ENCODE measurements at places on chromosomes 2 and 18. TPM values are rescaled to one million over a fixed set of nuclear protein-coding genes. Genes with fewer than 3 reads are reported as not detected.

TEX44 gene
- total RNA-seq, result not detected

DNA sequence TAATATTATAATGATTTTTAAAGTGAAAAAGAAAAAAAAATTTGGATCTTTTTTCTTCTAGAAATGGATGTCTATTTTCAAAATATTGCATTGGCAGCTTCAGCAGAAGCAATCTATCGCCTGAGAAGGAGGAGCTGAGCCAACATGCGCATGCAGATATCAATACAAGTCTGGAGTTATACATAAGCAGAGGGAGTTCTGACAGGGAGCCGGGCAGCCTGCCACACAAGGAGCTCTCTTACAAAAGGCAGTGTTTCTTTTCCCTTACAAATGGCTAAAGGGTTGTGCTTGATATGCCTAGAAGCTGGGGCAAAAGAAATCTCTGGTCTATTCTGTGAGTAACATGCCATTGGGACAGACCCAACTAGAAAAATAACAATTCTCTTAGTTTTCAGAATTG is 291.9 kb upstream of the TRIB2 start:
- no peak for DNase-seq

DNA sequence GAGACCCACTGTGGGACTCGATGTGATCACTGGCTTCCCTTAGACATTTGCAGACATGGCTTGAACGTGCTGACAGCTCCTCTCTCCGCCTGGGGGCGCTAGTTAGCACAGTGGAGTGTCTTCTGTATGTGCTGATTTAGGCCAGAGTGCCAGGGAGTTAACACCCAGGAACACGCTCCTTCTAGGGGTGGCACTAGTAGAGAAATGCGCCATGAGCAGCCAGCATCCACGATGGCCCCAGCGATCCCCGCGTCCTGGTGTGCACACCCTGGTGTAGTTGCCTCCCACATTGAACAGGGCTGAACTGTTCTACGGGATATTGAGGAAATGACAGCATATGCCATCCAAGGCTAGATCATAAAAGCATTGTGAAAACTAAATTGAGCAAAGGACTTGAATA is 11.4 kb upstream of the NMUR1 start:
- DNase-seq, result no peak

- DNase-seq, result peak; percentile 47
Observed at GRCh38 chr2:161237392-161238264, 70.6 kb upstream of the PSMD14 start.

GRCh38 chr2:222576171-222577081 is 79.5 kb downstream of the FARSB start:
- no peak for DNase-seq

AOX1 gene
- total RNA-seq, result 0.19 TPM

DNA sequence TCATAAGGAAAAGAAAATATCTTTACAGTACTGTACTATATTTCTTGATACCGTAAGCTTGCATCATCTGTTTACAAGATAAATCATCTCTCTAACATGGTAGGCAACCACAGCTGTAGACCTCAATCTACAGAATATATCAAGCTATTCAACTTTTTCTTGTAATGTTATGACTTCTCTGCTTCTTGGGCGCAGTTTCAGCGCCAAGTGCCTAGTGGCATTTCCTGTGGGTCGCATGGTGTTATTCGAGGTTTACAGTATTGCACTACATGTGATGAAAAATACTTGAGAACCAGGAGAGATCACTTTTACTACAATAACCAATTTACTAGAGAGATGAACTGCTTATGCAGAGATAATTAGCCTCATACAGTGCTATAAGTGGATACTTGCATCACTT is 34.0 kb upstream of the SESTD1 start:
- DNase-seq, result no peak

DNA sequence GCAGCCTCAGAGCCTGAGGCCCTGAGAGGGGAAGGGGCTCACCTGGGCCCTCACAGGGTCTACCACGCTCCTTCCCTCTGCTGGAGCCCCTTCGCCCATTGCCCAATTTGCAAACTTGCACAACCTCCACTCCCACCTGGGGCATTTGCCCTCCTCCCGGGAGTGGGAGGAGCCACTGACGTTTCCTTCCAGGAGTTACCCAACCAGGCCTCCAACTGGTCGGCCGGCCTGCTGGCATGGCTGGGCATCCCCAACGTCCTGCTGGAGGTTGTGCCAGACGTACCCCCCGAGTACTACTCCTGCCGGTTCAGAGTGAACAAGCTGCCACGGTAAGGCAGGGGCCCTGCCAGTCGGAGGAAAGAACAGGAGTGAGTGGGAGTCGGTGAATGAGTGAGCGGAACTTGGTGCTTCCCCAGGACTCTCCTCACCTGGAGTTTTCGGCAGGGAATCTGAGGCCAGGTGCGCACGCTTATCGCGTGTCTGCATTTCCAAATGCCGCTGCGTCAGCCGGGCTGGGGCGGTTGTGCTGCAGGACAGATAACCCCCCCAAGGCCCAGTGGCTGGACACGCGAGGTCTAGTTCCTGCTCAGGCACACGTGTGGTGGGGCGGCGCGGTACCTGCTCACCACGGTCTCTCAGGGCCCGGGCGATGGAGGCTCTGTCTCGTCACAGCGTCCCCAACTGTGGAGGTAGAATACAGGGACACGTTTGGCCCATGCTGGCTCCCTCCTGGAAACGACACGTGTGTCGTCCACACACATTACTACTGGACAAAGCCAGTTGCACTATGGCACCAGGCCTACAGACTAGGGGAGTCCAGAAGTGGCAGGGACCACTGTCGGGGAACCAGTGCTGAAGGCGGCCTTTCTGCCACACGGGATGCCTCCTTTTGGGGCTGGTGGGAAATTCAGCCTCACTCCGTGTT is 11.7 kb downstream of the ANO7 start:
- DNase-seq, result no peak

DNA sequence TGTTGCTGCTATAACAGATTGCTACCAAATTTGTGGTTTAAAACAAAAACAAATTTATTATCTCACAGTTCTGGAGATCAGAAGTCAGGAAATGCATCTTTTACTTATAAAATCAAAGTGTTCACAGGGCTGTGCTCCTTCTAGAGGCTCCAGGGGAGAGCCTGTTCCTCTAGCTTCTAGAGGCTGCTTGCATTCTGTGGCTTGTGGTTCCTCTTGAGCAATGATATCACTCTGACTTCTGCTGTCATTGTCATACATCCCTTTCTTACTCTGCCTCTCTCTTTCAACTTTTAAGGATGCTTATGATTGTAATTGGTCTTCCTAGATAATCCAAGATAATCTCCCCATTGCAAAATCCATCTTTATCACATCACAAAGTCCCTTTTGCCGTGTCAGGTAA is 6.1 kb upstream of the DCC start:
- DNase-seq, result no peak

ASB18 gene
- not detected for total RNA-seq

GRCh38 chr2:197596766-197597165 is 78.6 kb downstream of the RFTN2 start:
- no peak for DNase-seq

C2orf80 gene
- total RNA-seq, result not detected

CD8B2 gene
- 4.4 TPM for total RNA-seq

ANKRD30B gene
- not detected for total RNA-seq

GRCh38 chr2:207151048-207151447 is 14.7 kb downstream of the KLF7 start:
- no peak for DNase-seq

- no peak for DNase-seq
Observed at GRCh38 chr2:94955702-94956101, 69.8 kb upstream of the MAL start.

GRCh38 chr18:75154997-75155396 is 53.9 kb downstream of the PTGR3 start:
- DNase-seq, result no peak

DNA sequence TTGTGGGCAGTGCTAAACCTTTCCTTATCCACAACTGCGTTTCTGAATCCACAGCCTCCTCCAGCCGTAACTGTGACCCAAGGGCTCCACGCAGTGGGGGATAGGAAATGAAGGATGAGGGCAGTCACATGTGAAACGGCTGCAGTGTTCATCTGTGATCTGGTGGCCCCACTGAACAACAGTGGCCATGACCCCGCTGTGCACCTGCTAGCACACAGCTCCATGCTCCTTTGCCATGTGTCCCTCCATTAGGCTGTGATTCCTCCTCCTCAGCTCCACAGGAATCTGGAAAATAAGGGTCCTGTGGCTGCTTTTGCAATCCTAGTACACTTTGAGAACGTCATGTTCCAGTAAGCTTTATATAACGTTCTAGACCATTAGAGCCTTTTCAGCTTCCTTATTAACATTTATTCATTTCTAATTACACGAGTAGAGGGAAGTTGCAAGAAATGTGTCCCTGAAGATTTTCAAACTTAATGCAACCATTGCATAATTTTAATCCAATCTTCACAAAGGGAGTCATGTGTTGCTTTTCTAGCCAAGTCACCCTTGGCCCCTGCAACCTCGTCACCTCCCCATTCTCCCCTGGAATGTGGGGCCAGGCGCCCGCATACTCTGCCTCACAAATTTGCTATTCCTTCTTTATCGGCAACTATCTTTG is 7.1 kb upstream of the NAPG start:
- DNase-seq, result no peak

SPDYA gene
- 0.40 TPM for total RNA-seq

DNA sequence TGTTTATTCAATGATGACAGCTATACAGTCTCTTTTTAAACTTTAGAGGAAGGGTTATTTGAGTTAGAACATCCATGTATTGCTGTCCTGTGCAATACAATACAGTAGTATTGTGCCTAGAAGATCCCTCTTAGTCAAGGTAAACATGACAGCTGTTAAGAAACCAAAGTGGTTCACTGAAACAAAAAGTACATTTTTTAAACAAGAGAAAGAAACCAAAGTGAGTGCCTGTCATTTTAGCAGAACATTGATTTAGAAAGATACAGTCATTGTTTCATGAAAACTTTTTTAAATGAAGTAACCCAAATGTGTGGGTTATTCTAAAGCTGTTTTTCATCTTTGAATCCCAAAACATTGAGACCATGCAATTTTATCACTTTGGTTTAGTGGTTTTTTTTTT is 15.5 kb downstream of the ITPRID2 start:
- DNase-seq, result no peak

- DNase-seq, result no peak
Observed at GRCh38 chr18:9237981-9238380, 96.6 kb upstream of the TWSG1 start.

All from activated naive CD8-positive, alpha-beta T cell treated with anti-CD3 and anti-CD28 coated beads for 36 hours (primary cell).